ENCODE measurements at places on chromosomes 4 and X.
A peak's percentile ranks its signal among the peaks of the same experiment; 100 is the strongest.

- DNase-seq, result peak; percentile 76
Measured at GRCh38 chr4:142406917-142407501, 439.1 kb downstream of the INPP4B start.

GRCh38 chr4:81527115-81527514 lies 55.4 kb upstream of the RASGEF1B start:
- no peak for DNase-seq

DNA sequence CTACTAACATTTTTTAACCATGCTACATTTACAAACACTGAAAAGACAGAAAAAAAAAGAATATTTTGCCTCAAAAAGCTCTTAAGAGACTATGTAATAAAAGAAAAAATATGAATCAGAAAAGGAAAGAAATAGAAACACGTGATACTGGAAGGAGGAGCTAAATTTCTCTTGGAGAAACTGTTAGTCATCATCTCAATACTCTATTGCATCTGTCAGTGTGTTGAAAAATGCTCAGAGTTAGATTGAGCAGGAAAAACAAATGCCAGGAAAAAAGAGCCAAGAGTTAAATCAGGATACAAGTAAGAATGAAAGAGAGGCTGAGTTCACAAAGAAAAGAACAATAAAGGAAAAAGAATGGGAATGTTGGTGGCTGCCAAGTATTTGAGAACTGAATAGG lies 2.6 kb downstream of the RAB28 start:
- no peak for DNase-seq

GRCh38 chr4:3369781-3370674 lies 71.7 kb upstream of the HGFAC start:
- DNase-seq, result peak; percentile 38

GRCh38 chr4:76376534-76376933 lies 44.4 kb downstream of the CCDC158 start:
- DNase-seq, result no peak

DNA sequence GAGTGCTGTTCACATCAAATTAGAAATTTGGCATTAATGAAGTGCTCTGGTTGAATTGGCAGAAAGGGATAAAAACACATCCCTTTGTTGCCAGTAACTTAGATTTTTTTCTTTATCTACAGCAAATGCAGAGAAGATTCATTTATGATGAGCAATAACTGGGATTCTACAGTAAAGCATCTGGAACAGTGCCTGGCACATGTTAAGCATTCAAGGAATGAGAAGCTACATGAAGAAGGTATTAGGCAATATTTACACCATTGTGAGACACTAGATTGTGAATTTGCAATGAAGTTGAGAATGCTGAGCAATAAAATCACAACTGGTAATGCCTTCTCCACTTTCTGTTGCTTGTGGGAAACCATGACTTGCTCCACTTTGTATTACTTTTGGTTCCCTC lies 33.5 kb downstream of the PCDH19 start:
- DNase-seq, result no peak

GRCh38 chrX:9357518-9358114 lies 107.2 kb upstream of the TBL1X start:
- DNase-seq, result no peak

DNA sequence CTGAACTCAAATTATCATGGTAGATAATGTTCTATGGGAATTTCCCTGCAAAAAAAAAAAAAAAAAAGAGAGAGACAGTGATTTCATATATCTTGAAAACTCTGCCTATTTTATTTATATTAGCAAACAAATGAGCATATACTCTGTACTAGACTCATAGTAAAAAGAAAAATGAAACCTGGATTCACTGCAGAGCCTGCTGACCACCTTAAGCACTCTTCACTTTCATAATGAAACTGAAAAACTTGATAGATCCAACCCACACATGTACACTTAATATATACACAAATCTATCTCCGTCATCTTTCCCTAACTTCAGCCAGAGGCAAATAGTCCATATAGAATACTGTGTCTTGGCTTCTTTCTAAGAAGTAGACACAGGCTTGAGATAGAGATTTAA lies 226.1 kb upstream of the KCNIP4 start:
- DNase-seq, result no peak
